ENCODE measurements at places on chromosomes 2 and 18.

GRCh38 chr18:46311491-46311890, 207.3 kb downstream of the HAUS1 start:
- DNase-seq, result no peak

GRCh38 chr2:148592791-148593190, 51.8 kb upstream of the EPC2 start:
- DNase-seq, result no peak

GRCh38 chr2:64522843-64523428, 1.2 kb upstream of the AFTPH start:
- peak; percentile 85 for DNase-seq

- DNase-seq, result no peak
These were observed 245.5 kb downstream of the MYT1L start for GRCh38 chr2:2085533-2085932.

DNA sequence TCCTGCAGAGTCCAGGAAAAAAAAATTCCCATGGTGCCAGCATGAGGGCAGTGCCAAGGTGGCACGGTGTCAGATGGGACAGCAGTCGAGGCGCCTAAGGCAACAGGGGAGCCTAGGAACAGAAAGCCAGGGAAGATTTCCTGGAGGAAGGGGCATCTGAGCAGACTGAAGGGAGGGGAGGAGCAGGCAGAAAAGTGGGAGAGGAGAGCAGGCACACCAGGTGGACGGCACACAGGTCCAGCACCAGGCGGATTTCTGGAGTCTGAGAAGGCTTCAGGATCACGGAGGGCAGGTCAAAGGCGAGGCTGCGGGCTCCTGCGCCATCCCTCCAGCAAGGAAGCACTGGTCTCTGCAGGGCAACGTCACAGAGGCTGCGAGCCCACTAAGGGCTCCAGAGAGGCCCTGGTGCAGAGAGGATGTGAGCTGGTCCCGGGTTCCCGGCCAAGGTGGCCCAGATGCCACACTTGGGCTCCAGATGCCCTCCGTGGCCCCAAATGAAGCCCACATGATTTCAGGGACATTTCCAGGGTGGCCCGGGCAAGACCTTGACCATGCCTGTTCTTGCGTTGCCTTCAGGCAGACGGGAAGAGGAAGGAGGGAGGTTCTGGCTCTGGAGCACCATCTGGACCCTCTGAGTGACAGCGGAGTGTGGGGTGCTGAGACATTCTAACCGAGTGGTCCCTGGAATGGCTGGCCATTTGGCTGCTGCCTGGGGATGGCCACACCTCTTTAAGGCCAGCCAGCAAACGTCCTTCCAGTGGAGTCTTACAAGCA, 4.1 kb downstream of the HS6ST1 start:
- DNase-seq, result no peak

- no peak for DNase-seq
These were observed 85.1 kb upstream of the ATL2 start for GRCh38 chr2:38462121-38462661.

- no peak for DNase-seq
These were observed 362.0 kb downstream of the SOX11 start for GRCh38 chr2:6054161-6054671.

- DNase-seq, result no peak
These were observed 150.4 kb downstream of the ZFP36L2 start for GRCh38 chr2:43075811-43076585.

DNA sequence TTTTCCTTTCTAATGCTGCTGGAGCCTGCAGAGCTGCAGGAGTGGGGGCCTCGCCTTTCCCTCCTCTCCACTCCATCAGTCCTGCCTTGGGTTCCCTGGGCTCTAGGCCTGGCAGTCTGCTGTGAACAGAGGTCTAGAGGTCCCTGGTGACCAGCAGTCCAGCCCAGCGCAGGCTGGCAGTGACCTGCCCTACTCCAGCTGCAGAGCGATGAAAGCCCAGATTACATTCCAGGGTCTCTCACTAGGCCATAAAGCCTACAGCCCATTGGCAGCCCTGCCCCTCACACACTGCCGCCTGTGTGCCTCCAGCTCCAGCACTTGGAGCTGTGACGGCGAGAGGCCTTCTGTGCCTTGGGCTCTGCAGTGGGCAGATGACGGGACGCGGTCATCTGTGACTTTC, 14.8 kb upstream of the MAL start:
- no peak for DNase-seq

DNA sequence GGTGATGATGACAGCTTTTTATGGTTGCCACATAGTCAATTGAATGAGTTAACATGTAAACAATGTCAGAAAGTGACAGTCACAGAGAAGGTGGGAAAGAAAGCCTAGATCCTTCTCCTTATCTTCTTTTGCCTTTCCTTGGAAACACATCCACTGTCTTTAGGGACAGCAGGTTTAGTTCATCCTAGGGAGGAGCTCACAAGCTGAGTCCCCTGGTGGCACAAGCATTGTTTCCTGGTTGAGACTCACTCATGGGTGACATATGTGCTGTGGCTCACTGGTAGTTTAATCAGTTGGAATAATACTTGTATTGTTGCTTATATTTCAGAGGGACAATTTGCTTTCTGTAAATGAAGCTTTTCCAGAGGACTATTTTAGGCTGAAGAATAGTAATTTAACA, 598.5 kb downstream of the CNTNAP5 start:
- no peak for DNase-seq

DNA sequence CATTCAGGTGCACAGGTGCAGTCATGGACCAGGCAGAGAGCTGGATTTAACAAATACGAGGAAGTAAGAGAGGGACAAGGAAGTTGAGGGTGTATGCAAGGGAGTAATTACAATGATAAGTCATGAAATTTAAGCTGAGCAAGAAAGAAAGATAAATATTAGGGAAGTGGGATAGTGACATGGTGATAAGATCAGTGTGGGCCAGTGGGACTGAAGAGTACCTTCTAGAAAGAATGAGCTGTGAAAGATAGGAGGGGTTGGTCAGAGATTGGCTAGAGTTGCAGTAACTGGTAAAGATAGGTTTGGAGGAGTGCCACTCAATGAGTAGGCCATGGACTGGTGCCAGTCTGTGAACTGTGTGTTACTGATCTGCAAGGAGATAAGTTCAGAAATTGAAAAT, 200.8 kb upstream of the SIX3 start:
- no peak for DNase-seq

GRCh38 chr2:23526114-23526513, 141.1 kb downstream of the KLHL29 start:
- DNase-seq, result no peak

DNA sequence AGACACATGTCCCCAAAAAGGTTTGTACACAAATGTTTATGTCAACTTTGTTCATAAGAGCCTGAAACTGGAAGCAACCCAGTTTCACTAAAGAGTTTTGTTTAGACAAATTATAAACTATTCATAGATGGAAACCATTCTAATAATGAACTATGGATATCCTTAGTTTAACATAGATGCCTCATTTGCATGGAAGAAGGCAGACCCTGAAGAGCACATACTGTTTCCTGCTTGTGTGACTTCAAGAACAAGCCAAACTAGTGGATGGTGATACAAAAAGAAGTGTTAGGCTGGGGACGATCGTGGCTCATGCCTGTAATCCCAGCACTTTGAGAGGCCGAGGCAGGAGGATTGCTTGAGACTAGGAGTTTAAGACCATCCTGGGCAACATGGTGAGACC, 48.1 kb downstream of the ACOXL start:
- DNase-seq, result no peak

- DNase-seq, result no peak
These were observed 7.1 kb downstream of the RBM45 start for GRCh38 chr2:178119179-178119922.

DNA sequence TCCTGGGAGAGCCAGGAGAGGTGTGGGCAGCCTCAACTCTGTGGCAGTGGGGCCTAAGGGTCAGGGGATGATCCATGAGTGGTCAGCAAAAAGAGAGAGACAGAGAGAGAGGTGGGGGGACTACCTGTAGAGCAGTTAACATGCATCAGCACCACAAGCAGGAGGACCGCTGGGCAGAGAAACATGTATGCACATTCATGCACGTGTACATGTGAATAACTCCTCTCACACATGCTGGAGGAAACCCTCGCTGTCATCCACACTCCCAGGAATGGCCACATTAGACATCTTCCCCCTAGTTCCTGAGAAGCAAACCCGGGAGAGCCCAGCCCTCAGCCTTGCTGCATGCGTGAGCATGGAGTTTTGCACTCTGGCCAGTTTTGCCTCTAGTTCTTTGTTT, 166.1 kb downstream of the SMAD7 start:
- no peak for DNase-seq

GRCh38 chr2:41806286-41806685, 241.5 kb upstream of the PKDCC start:
- no peak for DNase-seq

- DNase-seq, result peak; percentile 95
These were observed at the start of gene PPP4R3B for GRCh38 chr2:55617175-55618024. Gene PPP4R3B (minus strand): TSS chr2:55617622. CDS start chr2:55617285, 337 bp downstream.

DNA sequence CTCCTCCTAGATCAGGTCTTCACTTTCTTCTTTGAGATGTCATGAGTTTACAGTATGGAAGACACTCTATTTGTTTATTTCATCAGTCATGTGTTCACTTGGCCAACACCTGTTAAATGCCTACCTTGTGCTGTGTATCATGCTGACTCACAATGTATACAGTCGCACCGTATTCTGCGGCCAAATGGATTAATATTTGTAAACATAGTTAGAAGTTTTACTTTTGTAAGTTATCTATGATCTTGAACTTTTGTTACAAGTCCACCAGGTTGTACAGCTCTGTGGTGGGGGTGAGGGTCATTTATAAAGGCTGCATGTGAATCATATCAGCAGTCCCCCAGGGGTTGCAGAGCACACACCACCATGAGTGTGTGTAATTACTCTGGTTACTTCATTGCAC, 408.7 kb upstream of the NRP2 start:
- DNase-seq, result no peak

DNA sequence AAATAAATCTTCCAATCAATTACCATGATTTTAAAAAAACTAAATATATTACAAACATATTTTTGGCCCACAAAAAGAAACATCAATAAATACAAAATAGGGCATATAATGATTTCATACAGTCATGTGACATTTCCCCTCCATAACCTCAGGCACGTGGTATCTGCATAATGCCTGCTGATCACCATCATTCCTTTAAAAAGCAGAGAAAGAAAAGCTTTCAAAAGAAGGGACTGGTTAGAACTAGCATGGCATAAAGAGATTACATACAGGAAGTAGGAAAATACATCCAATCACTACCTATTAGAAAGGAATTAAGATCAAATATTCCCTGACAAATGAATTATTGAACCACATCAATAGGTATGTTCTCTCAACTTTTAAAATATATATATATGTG, 83.5 kb downstream of the INO80D start:
- no peak for DNase-seq

DNA sequence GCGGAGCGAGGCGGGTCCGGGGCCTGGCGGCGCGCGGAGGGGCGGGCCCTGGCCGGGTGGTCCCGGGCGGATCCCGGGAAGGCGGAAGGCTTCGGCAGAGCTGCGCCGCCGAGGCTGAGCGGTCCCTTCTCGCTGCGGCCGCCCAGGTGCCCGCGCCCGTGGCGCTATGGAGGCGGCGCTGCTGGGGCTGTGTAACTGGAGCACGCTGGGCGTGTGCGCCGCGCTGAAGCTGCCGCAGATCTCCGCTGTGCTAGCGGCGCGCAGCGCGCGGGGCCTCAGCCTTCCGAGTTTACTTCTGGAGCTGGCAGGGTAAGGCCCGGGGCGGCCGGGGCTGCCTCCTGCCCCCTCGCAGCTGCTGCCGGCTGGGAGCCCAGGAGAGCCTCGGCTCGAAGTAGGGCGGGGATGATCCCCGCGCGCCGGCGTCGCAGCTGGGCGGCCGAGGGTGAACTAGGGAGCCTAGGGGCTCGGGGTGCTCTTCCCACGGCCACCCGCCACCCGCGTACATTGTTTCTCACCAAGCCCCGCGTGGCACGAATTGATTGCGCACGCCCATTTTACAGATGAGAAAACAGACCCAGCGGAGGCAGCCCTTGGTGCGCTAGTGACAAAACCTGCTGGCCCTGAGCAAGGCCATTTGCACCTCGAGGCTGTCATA, at the start of gene SLC66A3:
TSS of gene SLC66A3 (plus strand) at position 87 of the 655 bp plus-strand sequence. CDS start at position 167, 80 bp downstream.
- peak; percentile 89 for DNase-seq

DNA sequence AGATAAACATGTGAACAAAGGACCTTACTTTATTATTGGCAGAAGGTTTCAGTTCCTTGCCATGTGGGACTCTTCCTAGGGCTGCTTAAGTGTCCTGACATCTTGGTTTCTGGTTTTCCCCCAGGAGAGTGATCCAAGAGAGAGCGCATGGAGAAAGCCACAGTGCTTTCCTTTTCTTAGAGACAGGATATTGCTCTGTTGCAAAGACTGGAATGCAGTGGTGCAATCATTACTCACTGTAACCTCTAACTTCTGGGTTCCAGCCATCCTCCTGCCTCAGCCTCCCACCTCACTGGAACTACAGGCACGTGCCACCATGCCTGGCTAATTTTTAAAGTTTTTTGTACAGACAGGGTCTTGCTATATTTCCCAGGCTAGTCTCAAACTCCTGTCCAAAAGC, 38.1 kb upstream of the TCF7L1 start:
- no peak for DNase-seq

DNA sequence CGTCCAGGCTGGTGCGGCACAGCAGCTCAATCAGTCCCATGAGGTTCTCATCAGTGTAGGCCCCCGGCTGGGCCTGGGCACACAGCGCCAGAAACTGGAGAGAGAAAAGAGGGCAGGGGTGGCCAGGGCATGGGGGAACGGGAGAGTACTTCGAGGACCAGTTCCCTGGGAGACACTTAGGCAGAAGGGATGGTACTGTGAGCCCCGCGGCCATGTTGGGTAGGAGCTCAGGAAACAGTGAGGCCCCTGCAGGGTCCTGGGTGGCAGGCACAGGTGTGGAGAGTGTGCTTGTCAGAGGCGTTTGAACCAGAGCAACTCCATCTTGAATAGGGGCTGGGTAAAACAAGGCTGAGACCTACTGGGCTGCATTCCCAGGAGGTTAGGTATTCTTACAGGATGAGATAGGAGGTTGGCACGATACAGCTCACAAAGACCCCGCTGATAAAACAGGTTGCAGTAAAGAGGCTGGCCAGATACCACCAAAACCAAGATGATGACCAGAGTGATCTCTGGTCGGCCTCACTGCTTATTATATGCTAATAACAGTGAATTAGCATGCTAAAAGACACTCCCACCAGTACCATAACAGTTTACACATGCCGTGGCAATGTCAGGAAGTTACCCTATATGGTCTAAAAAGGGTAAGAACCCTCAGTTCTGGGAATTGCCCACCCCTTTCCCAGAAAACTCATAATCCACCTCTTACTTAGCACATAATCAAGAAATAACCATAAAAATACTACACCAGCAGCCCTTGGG, 51.9 kb upstream of the SEMA4C start:
- DNase-seq, result no peak

DNA sequence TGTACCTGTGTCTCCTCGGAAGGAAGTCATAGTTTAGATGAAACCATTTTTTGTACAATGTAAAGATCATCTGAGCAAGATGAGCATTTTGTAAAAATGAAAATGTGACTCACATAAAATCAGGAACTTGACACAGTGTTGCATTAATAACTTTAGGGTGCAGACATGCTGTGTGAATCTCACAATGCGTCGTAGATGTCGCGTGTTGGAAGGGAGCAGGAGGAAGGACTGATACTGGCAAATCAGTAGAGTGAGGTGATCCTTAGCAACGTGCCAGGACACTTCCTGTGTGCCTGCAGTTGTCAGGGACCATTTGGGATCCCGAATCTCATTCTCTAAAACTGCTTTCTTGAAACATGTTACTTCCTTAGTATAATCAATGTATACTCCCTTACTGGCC, 103.1 kb downstream of the SH3BP4 start:
- no peak for DNase-seq

All from KG1 (cell line).